ENCODE measurements at places on chromosomes 11 and 22.
A peak's percentile ranks its signal among the peaks of the same experiment; 100 is the strongest.

DNA sequence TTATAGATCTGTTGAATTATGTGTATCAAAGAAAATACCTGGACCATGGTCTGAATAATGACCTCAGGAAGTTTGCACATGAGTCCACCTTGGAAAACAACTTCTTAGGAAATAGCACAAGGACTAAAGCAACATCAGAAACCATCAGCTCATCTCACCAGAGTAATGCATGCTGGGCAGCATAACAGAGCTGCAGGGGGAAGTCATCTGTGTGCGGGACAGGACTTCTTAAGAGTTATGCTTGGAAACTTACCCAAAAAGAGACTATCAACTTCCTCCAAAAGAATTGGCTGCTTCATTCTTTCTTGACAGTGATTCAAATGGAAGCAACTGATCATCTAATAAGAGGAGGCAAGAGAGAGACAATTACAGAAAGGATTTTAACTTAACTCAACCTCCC, 2.5 kb downstream of the OR56B4 start:
- DNase-seq, result no peak

DNA sequence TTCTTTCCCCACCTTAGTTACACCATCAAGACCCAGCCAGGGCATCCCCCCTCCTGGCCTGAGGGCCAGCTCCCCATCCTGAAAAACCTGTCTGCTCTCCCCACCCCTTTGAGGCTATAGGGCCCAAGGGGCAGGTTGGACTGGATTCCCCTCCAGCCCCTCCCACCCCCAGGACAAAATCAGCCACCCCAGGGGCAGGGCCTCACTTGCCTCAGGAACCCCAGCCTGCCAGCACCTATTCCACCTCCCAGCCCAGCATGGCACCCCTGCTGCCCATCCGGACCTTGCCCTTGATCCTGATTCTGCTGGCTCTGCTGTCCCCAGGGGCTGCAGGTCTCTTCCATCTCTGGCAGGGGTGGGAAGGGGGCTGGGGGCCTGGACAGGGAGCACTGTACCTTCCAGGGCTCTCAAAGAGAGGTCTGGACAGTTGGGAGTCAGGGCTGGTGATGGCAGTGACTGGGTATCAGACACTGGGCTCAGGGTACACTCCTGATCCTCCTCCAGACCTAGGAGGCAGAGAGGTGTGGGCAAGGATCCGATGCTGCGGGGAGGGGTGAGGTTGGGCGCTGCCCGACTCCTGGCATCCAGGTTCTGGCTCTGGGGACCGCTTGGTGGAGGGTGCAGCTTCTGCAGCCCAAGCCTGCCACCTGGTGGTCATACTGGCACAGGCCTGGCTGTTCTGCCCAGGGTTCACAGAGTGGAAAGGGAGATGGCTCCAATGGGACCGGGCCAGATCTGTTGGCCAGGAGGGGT, at the start of gene UPK2:
UPK2 (plus strand) TSS at position 205 of the 753 bp plus-strand sequence; CDS start at position 258, 53 bp downstream.
- peak; percentile 88 for DNase-seq

GRCh38 chr11:69636512-69637197, 4.3 kb upstream of the CCND1 start:
- DNase-seq, result no peak

DNA sequence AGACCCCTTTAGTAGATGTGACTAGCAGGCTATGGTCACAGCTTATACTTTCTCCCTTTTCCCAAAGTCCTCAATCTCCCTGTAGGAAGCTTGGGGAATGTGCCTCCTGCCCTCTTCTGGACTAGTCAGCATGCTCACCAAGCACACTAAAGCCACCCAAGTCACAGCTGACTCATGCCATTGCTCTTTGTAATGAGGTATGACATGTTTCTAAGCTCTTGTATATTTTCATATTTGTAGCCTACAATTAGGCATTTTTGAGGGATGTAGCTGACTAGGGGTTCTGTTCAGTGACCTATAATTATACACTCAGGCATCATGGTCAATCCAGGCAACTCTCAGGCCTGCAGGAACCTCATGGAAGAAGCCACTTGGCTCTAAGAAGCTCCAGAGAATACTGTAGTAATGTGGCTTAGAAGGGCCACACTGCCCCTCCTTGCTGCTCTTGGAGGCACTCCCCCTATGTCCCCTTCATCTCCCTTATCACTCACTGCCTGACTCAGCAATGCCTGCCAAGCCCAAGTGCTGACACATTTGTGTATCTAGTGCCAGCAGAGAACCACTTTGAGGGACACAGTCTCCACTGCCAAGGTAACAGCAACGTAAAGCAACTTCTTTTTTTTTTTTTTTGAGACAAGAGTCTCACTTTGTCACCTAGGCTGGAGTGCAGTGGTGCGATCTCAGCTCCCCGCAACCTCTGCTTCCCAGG, 86.2 kb downstream of the RPL27A start:
- no peak for DNase-seq

- DNase-seq, result no peak
These were observed 21.8 kb downstream of the MICAL2 start for GRCh38 chr11:12131943-12132789.

DNA sequence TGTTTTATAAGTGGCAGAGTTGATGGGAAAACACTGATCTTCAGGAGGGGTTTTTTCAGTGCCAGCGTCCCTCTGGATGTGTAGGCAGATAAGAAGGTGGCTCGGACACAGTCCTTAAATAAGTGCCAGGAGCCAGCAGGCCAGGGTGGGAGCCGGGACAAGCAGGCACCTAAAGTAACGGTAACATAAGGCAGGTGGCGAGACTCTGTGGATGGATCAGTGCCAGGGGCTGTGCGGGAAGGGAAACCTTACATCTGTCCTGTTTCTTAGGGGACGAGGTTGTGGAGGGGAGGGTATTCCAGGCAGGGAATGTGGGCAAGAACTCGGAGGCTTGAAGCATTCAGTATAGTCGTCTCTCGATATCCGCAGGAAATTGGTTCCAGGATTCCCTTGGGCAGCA, 15.9 kb downstream of the BCR start:
- no peak for DNase-seq

DNA sequence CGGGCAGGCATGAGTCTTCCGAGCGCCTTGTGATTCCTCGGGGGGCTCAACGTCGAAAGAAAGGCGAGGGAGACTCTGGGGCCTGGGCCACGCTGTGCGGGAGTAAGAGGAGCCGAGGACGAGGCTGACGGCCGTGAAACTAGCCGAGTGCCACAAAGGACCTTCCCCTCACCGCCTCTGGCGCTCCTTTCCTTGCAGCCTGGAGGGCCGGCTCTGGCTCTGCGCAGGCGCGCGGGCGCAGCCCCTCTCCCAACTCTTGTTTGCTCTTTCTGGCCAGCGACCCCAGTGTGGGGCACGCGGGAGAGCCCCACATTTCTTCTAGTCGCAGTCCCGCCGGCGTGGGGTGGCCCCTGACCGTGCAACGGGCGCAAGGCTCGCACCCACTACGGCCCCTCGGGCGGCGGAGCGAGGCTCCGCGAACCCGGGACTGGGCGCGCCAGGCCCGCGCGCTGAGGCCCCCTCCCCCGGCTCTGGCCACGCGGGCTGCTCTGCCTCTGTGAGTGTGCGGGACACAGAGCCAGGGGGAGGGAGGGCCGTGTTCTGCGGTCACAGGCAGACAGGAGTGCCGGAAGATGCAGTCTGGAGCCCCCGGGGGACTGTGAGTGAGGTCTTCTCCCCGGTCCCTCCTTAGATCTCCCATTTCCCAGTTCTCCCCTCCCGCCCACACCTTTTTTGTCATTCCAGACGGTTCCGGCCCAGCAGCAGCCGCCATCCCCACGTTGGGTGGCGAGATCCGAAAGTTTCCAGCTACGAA, 1.0 kb upstream of the TOB2 start:
- DNase-seq, result peak; percentile 38

- DNase-seq, result no peak
These were observed 200.6 kb downstream of the CEP164 start for GRCh38 chr11:117528097-117528721.

GRCh38 chr11:46391578-46392420, at the start of gene CHRM4:
Gene CHRM4, minus strand, starts transcription at chr11:46391776. Its CDS starts 5,219 bp downstream, at chr11:46386557.
- no peak for DNase-seq

DNA sequence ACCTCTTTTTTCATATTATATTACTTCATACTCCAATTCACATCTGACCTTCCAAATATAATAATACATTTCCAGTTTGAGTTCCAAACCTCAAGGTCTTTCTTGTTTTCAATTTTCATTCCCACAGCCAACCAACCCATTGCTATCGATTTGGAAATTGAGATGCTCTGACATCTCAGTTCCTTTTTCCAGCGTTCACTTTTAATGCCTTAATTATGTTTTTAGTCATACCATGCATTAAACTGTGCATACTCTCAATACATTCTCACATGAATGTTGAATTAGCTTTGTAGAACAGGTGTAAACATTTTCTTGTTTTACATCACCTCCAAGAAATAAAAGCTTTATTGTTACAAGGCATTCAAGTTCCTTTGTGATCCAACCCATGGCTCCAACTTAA, 294.2 kb upstream of the ANO3 start:
- DNase-seq, result no peak

DNA sequence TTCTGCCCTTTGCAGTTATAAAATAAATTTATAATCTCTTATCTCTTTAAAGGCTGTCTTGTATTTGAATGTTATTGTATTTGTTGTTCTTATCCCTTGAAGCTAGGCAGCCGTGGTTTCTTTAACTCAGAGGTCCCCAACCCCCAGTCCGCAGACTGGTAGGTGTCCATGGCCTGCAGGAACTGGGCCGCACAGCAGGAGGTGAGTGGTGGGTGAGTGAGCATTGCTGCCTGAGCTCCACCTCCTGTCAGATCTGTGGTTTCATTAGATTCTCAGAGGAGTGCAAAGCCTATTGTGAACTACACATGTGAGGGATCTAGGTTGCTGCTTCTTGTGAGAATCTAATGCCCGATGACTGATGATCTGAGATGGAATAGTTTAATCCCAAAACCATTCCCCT, 380.0 kb upstream of the CCDC90B start:
- DNase-seq, result no peak

DNA sequence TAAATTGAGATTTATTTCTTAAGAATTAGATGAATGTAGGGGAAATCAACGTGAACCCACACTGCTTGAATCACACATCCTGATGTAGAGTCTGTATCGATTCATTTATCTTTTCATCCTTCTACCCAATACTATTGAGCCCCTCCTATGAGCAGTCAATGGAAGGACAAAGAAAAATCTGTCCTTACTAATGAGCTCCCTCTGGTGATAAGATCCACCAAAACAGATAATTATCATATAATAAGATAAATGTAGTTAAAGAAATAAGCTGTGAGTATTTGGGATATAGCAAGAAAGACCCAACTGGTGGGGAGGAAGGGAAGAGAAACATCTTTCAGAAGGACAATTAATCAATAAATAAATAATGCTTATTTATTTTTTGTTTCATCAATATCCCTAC, 385.1 kb upstream of the CCDC90B start:
- no peak for DNase-seq

GRCh38 chr22:17035246-17035645, 27.2 kb upstream of the GAB4 start:
- DNase-seq, result no peak

DNA sequence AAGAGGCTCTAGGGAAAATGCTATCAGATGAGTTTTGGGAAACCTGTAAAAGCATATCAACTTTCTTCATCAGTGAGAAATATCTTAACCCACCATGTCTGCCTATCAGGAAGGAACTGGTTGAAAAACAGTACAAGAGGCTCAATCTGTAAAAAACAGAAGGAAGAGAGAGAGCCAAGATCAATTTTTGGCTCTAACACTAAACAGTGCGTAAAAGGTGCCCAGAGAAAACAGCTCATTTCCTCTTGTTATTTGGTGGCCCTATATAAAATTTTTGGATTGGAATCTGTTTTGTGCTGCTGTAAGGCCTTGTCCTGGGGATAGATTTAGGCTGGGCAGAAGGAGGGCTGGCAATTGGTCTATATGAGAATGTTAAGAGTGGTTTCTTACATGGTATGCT, 12.1 kb downstream of the MS4A2 start:
- DNase-seq, result no peak

All from activated T-cell treated with anti-CD3 and anti-CD28 coated beads for 1 hour (primary cell).